Activated CD8-positive, alpha-beta memory T cell treated with anti-CD3 and anti-CD28 coated beads for 48 hours (primary cell): ENCODE measurements at places on chromosomes 7 and 10.

DNA sequence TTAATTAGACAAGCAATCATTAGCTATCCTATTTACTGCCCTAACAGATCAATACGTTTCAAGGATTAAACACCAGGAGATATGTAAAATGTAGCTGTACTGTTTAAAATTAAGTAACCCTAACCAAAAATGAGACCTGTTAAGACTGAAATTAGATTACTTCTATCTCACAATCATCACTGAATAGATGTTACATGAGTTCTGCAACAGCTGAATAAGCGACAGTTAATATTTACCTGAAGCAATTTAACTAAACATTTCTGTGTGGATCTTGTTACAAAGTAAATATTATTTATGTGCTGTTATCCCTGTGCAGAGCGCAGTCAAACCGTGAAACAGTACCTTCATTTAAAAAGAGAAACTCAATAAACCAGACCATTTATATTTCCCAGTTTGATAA, 122.5 kb downstream of the RELN start:
- no peak for DNase-seq

GRCh38 chr7:138797715-138798320, at the start of the genes ATP6V0A4 and TMEM213:
Gene ATP6V0A4 (minus strand): TSS chr7:138798196. CDS start chr7:138771247, 26,949 bp downstream.
Gene TMEM213 (plus strand): TSS chr7:138797994. CDS start chr7:138798105, 111 bp downstream.
- DNase-seq, result no peak

- no peak for DNase-seq
Observed at GRCh38 chr7:133575726-133576440, 323.0 kb downstream of the EXOC4 start.

GRCh38 chr10:130725474-130725970, 586.0 kb downstream of the TCERG1L start:
- DNase-seq, result no peak

DNA sequence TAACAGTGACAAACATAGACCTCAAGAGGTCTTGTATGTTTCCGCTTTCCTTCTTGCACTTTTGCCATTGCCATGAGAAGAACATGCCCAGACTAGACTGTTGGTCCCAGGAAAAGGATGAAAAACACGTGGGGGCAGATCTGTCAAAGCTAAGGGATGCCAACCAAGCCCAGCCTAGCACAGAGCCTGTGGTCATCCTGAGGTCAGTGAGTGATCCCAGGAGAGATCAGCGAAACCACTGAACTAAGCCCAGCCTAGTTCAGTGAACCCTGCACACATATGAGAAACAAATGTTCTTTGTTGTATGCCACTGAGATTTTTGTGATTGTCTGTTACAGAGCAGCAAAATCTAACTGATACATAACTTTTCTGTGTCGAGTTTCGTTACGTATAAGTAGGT, 718.8 kb downstream of the MAGI2 start:
- DNase-seq, result no peak

- no peak for DNase-seq
Observed at GRCh38 chr10:46029461-46030030, 877 bp downstream of the NCOA4 start.

DNA sequence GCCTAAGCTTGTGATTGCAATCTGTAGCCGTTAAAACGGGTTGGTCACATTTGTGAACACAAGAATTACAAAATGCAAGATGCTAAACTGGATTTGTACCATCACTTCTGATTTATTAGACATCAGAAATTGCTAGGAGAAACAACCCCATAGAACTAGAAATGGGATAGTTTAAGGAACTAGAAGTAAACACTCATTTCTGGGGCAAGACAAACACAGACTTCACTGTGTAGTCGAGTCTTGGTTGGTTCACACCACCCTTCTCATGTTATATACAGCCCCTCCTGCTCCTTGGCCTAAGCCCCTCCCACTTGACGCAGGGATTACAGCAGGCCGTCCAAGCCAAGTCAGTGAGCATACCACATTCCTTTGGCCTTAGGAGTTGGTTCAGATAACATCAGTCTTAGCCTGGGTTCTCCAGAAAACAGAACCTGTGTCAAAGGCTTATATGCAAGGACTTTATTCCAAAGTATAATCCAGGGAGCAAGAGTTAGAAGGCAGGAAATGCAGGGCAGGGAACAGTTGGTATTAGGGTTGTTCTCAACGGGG, 2.0 kb upstream of the NRAP start:
- DNase-seq, result no peak

DNA sequence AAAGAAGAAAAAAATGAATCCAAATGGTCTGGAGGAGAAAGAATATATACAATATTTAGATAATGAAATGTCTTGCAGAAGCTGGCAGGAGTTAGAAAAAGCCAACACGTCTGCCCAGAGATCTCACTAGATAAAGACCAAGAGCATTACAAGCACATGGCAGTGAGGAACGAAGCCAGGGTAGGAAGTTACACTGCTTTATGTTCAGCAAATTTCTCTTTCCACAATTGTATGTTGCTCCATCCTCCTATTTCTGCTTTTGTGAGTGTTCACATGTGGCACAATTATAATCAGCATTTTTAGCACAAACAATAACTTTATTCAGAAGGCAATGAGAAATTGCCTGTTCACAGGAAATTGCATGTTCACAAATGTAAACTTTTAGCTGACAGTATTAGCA, 53.7 kb downstream of the LRRC17 start:
- no peak for DNase-seq

GRCh38 chr10:3881622-3882021, 96.6 kb upstream of the KLF6 start:
- no peak for DNase-seq

DNA sequence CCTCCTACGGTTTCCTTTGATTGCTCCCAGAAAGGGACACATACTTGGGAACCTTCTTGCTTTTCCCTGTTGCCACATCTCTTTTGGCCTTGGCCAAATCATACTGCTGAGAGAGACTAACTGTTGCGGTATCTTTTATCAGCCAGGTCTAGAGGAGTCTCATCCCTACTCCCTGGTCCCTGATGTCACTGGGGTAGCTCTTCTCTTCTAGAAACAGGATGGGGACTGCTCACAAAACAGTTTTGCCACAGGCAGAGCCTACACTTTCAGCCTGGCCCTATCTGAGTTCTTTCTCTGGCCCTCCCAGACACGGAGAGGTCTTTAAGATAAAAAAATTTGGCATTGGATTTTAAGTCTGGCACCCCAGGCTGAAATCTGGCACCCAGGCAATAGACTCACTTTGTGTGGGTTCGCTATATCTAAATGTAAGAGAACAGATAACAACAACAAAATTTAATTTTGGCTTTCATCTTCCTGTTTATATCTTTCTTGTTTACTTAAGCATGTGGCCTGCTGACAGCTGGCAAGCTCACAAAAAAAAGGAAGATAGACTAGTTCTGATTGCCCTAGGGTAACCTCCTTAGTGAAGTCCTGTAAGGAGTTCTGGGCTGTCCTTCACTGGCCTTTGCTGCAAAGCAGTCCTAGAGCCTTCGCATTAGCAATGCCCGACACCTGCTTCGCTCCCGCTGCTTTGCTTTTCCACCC, 228.3 kb upstream of the NPVF start:
- DNase-seq, result no peak

DNA sequence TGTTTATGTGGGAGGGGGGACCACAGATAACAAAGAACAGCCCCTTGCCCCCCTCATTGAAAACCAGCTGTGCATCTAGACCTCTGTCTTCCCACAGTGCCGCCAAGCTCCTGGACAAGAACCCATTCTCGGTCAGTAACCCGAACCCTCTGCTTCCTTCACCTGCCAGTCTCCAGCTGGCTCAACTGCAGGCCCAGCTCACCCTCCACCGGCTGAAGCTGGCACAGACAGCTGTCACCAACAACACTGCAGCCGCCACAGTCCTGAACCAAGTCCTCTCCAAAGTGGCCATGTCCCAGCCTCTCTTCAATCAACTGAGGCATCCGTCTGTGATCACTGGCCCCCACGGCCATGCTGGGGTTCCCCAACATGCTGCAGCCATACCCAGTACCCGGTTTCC, 91.0 kb upstream of the PDCD4 start:
- DNase-seq, result no peak

GRCh38 chr10:69455006-69455763, 3.9 kb downstream of the TSPAN15 start:
- no peak for DNase-seq

- no peak for DNase-seq
Observed at GRCh38 chr10:25815999-25816768, 117.8 kb upstream of the MYO3A start.

DNA sequence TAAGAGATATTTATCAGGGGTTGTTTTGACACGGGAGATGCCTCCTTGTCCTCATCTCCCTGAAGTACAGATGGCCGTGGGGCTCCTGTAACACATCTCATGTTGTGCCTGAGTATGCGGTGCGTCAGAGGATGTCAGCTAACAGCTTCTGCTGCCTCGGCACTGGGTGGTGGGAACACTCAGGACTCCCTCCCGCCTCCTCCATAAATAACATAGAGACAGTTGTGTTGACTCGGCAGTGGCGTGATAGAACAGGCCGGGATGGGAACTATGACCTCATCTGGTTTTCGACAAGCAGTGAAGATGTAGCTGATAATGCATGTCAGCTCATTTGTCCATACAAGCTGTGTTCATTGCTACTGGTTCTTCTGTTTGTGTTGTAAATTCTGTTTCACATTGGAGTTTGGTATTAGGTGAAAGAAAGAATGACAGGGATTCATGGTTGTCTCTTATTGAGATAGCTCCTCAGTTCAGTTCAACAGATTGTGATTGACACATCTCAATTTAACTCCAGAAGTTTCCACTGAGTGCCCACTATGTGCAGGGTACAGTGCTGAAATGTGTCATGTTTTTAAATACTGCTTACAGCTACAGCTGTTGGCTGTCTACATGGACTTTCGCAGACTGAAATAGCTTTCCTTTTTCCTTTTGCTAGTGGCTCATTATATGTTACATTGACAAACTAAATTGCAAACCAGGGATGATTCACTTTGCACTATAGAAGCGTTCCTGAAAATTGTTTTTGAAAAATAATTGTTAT, 87.4 kb downstream of the CHN2 start:
- no peak for DNase-seq

DNA sequence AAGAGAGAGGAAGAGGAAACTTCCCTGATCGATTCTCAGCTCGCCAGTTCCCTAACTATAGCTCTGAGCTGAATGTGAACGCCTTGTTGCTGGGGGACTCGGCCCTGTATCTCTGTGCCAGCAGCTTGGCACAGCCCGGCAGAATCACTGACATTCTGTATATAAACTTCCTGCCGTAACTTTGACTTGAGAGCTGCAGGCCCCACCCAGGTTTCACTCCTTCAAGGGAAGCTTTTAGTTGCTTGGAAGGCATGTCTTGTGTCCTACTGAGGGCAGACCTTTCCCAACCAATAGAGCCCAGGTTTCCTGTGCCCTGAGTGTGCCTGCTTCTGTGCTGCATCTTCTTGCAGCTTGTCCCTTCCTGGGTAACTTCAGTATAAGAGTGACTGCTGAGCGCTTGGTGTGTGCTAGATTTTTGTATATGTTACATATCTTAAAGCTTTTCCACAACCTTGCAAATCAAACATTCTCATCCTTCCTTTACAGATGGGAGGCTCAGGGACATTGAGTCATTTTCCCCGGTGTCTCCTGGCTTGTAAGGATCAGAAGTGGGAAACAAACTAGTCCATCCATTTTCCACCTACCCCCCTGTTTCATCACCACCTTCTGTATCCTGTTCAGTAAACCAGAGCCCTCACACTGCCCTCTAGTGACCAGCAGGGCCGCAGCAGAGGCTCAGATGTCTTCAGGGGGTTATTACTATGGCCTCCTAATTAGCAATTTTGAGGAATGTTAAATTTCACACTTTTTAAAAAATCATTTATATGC, 225.2 kb upstream of the PRSS58 start:
- DNase-seq, result no peak

- DNase-seq, result no peak
Observed at GRCh38 chr7:20738518-20739481, 47.9 kb downstream of the SP8 start.

GRCh38 chr10:132591166-132591971, 53.8 kb downstream of the INPP5A start:
- no peak for DNase-seq

DNA sequence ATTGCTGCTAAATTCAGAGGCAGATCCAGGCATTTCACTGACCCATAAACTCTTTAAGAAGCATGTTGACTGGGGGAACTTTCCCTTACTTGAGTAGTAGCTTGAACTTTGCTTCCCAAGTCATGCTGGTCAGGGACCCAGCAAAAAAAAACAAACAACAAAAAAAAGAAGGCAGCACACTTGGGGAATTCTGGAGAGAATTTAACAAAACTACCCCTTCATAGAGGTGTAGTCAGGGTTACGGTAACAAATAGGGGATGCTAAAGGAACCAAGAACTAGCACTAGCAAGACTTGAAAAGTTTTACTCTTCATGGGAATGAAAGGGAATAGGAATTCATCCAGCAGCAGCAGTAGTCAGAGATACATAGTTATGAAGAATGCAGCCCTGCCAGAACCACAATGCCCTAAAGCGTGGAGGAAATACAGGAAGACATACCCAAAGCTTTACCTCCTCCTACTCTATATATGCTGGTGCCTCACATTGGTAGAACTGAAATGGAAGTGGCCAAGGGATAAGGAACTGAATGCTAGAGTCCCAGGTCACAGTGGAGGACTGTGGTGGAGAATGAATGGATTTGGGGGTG, 67.3 kb downstream of the PHYHIPL start:
- DNase-seq, result no peak

DNA sequence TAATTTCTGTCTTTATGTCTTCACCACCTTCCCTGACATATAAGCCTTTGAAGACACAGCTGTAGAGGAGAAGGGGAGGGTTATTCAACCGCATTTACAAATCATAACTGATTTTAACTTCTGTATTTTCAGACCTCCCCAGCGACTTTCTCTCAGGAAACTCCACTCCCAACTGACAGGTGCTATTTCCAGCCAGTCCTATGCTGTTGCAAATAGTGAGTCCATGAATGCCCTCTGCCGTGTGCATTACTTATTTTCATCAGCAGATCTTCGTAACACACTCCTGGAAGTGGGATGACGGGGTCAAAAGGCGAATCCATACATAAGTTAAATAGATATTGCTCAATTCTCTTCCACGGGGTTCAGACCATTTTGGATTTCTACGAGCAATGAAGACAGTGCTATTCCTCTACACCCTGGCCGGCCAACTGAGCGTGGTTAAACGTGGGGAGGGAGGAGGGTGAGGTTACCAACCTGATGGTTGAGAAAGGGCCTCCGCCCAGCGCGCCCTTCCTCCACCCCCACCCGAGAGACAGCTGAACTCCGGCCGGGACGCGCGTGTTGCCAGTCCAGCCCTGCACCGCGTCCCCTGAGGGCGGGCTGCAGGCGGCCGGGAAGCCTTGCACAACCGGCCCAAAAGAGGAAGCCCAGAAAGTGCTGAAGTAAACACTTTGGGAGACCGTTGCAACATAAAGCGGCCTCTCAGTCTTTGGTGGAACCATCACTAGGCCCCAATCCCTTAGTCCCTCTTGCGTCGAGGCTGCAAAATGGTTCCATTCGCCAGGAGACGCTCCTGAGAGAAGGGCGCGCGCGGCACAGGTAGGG, at the start of gene APBB1IP:
Gene APBB1IP, plus strand, starts transcription at position 705 of the 825 bp plus-strand sequence. CDS start 53,986 bp downstream, outside the sequence.
- DNase-seq, result peak; percentile 32
